ENCODE measurements at places on chromosomes 7 and 10.

DNA sequence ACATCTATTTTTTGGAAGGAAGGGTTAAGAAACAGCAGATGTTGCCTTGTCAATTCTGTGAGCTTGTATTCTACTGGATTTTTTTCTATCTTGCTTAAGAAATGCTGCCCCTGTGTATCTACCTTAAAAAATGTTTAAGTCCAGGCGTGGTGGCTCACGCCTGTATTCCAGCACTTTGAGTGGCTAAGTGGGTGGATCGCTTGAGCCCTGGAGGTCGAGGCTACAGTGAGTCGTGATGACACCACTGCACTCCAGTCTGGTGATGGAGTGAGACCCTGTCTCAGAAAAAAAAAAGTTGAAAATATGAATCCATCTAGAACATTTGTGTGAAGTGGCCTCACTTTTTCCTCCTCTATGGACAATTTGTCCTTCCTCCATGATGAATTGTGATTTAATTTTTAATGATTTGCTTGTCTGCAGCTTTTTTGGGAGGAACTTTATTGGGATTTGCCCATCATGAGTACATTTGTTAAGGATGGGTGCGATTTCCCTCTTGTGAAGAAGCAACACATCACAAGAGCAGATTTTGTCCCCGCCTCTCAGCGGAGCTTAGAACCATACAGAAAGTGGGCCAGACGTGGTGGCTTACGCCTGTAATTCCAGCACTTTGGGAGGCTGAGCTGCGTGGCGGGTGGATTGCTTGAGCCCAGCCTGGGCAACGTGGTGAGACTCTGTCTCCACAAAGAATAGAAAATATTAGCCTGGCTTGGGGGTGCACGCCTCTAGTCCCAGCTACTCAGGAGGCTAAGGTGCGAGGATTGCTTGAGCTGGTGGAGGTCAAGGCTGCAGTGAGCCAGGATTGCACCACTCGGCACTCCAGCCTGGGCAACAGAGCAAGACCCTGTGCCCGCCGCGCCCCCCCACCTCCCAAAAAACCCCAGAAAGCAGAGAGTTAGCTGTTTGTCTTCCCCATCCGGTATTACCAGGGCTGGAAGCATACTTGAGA lies 57.7 kb downstream of the DNAJB6 start:
- no peak for DNase-seq

DNA sequence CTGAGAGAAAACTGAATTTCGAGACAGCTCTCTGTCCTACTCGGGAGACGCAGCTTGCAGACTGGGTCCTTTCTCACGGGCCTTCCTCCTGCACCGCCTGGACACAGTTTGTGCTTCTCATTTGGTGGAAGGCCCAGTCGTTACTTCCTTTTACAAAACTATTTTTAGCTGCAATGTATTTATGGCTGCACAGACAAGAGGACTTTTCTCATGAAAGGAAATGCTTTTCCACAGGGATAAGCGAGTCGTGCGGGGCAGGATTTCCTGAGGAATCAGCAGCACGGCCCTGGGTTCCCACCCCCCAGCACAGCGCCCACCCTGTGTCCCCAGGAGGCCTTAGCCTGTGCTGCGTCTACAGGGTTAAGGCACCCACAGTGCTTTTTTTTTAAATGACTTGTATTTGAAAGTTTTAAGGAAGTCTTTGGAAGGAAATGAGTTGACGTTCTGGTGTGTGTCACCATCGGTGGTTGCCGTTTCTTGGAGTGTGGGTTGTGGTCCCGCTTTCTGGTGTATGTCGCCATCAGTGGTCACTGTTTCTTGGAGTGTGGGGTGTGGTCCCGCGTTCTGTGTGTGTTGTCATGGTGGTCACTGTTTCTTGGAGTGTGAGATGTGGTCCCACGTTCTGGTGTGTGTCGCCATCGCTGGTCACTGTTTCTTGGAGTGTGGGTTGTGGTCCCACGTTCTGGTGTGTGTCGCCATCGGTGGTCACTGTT lies 50.9 kb downstream of the INPP5A start:
- DNase-seq = no peak

DNA sequence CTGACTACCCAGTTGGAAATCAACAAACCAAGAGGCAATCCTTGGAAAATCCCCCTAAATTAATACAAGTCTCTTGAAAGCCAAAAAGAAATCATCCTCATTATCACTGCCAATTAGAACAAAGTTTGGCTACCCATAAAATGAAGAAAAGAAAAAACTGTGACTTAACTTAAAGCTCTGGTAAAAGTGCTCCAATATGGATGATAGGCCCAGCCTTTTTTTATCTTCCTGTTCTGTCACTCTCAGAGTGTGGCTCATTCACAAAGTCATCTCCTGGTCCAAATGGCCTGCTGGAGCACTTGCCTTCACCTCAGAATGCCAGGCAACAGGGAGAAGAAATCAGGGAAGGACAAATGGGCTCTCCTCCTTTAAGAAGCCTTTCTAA lies 155.1 kb upstream of the GHITM start:
- no peak for DNase-seq

- DNase-seq = peak; percentile 28
Measured at GRCh38 chr10:27285093-27285492, 44.5 kb upstream of the ACBD5 start.

DNA sequence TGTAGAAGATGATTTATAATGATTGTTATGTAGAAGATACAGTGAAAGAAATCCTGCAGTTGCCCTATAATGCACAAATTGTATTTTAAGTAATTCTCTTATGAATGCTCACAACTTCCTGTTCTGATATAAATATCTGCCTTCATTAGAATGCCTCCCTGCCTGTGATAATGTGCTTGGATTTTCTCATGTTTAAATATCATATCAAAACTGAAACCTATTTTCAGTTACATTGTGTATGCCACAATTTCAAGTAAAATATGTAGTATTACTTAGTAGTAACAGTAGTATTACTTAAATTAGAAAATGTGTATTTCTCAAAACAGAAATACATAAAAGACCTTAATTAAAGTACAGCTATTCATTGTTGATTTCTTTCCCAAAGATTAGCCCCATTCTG lies 41.1 kb upstream of the TFEC start:
- DNase-seq = no peak

GRCh38 chr10:127307338-127307737 lies 110.9 kb upstream of the INSYN2A start:
- no peak for DNase-seq

DNA sequence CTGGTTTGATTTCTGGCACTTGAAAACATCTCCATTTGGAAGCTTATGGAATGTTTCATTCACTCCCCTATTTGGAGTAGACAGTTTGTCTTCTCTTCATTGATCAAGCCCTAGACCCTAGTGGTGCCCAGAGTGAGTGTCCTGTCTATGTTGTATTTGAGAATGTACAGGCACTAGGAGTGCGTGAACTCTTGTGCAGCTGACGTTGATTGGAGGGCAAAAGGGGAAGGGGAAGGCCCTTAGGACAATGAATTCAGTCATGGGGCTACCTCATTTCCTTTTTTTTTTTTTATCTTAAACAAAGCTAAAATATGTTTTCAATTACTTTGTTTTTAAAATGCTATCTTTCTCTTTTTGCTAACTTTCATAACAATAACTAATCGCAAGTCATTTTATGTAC lies 66.5 kb downstream of the ADD3 start:
- DNase-seq = no peak

DNA sequence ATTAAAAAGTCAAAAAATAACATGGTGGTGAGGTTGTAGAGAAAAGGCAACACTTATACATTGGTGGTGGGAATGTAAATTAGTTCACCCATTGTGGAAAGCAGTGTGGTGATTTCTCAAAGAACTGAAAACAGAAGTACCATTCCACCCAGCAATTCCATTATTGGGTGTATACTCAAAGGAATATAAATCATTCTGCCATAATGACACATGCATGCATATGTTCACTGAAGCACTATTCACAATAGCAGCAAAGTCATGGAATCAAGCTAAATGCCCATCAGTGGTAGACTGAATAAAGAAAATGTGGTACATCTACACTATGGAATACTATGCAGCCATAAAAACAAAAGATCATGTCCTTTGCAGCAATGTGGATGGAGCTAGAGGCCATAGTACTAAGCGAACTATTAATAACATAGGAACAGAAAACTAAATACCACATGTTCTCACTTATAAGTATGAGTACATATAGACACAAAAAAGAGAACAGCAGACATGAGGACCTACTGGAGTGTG lies 66.1 kb upstream of the MKLN1 start:
- DNase-seq = no peak

DNA sequence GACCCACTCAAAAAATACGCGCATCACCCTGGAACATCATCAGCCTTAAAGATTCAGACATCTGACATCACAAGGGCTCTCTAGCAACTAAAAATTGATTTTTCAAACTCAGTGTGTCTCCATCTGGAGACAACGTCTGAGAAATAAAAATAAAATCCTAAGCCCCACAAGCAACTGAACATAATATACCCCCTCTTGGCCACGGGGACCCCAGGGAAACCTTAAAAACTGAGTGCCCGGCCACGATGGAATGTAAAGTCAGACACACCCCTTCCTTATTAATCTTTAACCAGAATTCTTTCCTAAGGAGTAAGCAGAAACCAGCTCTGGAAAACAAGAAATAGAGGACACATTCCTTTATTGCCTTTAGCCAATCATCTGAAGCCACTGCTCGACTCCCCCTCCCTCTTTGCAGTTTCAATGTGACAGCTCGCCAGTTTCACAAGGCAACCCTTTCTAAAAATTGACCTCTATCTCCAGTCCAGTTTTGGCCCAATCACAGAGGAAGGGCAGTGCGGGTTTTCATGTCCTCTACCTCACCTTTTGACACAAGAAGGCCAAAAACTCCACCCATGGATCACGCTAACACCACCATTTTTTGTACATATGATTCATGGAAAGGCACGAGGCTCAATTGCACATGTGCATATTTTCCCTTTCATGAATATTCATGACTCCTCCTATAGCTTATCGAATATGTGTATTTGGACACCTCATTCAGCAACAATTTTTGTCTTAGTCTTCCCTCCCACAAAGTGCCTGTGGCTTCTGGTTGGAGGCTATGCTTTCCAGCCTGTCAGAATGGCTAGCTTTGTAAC lies 24.2 kb downstream of the IFIT3 start:
- no peak for DNase-seq

DNA sequence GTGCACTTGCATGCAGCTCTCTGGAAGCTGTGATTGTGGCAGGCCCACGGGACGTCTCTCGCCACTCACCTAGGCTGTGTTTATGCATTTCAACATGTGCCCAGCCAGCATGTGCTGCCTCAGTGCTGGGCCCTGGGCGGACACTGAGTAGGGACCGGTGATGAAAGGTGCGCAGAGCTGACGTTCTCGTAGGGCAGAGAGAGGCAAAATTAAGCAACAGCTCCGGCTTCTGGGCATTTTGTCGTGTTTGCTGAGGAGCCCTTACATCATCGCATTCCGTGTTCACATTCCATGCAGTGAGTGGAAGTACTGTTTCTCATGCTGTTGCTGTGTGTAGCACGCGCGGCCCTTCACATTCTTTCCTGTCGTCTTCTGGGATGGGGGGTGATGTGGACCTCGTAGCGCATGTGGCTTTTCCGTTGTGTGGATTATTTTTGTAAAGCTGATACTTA lies 50.5 kb downstream of the PRF1 start:
- no peak for DNase-seq

DNA sequence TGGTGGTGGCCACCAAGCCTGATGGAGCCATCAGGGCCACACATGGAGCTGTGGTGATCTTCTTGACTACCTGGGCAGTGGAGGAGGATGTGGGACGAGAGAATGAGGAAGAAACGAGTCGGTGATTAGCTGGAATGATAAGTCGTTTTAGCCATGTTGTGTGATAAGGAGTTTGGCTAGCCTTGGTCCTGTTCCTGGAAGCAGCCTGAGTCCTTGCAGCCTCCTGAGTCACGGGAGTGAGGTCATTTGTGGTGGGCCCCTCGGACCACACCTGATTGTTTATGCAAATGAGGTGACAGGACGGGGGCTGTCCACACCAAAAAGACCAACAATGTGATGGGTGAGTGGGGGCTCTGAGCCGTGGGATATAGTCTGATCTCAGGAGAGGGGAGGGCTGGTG lies 554.4 kb downstream of the PTPRN2 start:
- no peak for DNase-seq

DNA sequence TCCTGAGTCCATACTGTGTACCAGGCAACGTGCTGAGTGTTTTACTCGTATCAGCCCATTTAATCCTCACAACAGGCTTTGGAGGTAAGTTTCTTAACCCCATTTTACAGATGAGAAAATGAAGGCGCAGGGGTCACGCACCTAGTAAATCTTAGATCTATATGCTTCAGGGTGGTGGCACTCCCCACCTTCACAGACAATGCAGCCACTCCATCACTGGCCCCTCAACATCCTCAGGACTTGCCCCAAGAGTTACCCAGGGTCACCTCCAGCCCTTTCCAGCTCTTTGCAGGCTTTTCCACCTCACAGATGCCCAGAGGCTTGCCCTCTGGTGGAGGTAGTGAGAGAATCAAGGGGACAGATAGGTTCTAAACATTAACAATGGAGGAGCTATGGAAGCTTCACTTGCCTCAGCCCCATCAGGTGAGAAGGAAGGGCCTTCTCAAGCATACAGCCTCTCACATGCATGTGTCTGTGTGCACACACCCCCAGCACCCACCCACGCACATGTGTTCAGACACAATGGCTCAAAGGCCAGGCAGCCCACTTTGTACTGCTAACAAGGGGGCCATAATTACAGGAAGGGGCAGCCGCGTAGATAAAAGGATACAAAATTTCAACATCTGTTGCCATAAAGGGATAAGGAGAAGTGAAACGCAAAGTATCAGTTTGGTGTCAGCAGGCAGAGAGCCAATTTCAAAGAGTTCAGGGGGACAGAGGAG lies 29.1 kb downstream of the DPCD start:
- DNase-seq = no peak

- no peak for DNase-seq
Measured at GRCh38 chr10:84938117-84938905, 609.9 kb downstream of the CCSER2 start.

DNA sequence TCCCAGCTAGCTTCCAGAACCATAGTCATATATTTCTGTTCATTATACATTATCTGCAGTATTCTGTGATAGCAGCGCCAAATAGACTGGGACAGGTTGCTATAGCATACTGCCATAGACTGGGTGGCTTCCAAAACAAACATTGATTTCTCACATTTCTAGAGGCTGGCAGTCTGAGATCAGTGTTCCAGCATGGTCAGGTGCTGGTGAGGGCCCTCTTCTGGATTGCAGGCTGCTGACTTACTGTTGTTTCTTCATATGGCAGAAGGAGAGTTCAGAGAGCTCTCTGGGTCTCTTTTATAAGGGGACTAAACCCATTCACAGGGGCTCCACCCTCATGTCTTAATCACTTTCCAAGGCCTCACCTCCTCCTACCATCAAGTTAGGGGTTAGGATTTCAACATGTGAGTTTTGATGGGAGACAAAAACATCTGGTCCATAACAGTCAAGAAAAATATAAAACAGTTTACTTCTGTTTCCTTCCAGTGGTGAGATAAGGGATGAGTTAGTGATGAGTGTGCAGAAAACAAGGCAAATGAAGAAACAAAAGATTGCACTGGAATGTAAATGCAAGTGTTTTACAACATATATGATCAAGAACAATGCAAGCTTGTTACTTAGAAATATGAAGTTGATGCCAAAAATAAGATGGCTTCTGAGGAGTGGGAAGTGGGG lies 399.0 kb upstream of the C7orf33 start:
- DNase-seq = no peak

- no peak for DNase-seq
Measured at GRCh38 chr7:42606193-42606905, 305.5 kb downstream of the C7orf25 start.
